ENCODE measurements at places on chromosomes 11 and 22.

GRCh38 chr22:44402196-44403111 lies 89.7 kb upstream of the SHISAL1 start:
- no peak for DNase-seq

GRCh38 chr11:28924004-28924403 lies 815.8 kb downstream of the METTL15 start:
- no peak for DNase-seq

DNA sequence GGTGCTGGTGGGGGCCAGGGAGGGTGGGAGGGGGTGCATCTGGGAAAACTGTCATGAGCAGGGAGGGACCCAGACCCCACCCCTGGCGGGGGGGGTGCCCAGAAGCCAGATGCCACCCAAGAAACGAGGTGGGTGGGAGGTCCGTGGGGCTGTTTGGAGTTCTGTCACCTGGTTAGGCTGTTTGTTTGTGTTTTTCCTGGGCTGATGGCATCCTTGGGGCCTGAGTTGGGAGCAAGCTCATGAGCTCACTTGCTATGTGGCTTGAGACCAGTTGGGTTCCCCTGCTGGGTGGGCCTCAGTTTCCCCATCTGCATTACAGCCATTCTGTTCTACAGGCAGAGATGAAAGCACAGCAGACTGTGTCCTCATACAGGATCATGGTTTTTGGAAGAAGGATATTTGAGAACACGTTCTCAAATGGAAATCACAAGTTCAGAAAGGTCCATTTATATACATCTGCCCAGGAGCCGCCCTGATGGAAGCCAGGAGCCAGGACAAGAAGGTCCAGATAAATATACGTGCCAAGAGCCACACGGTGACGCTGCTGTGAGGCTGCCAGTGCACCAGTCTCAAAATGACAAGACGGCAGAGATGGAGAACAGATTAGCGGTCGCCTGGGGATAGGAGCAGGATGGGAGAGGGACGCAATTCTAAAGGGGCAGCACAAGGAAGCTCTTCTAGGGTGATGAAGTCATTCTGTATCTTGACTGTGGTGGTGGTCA lies 312.9 kb downstream of the MN1 start:
- no peak for DNase-seq

DNA sequence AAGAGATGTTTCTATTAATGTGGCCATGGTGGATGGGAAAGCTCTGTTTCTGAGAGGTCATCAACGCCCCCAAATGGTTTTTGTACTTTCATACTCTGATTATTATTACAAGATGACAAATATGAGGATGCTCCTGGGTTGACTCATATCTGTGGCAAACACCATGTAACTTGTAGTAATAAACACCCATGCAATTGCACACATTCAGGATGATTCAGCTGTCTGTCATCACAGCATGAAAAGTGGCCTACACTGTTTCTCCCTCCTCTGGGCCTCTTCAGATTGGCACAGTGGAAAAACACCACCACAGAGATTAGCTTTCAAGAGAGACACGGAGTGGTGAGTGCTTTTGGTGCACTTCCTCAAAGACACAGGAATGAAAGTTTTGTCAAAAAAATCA lies 85.4 kb downstream of the MTNR1B start:
- DNase-seq: no peak

DNA sequence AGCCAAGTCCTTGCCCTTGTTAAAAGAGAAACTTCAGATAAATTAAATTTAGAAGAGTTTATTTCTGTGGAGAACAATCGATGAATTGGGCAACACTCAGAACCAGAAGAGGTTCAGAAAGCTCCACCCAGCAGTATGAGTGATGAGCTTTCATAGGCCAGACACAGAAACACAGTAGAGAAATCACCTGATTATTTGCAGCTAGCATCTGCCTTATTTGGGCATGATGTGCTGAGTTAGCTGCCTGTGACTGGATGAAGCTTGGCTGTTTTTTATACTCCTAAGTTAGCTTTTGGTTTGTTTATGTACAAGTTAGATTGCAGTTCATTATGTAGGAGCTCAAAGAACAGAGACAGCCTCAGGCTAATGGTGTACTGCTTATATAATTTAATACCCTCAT lies 269.5 kb upstream of the SESN3 start:
- no peak for DNase-seq

- DNase-seq: no peak
Measured at GRCh38 chr22:24460418-24461089, 33.2 kb downstream of the ADORA2A start.

DNA sequence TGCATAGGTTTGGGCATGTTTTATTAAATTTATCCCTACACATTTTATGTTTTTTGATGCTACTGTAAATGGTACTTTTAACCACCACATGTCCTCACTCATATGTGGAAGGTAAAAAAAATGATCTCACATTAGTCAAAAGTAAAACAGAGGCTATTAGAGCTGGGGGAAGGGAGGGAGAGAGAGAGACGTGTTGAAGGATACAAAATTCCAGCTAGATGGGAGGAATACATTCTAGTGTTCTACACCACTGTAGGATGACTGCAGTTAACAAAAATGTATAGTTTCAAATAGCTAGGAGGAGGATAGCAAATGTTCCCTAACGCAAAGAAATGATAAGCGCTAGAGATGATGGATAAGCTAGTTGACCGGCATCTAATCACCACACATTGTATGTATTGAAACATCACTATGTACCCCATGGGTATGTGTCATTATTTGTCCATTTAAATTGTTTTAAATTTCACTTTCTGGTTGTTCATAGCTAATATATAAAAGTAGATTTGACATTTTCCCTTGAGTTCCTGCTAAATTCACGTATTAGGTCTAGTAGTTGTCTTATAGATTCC lies 9.9 kb upstream of the GNB1L start:
- DNase-seq: no peak

GRCh38 chr11:8098879-8099278 lies 17.9 kb downstream of the TUB start:
- DNase-seq: no peak

GRCh38 chr11:111870522-111870885 lies 877 bp downstream of the ALG9 start:
- no peak for DNase-seq

GRCh38 chr11:35678471-35678870 lies 15.9 kb downstream of the TRIM44 start:
- no peak for DNase-seq

- no peak for DNase-seq
Measured at GRCh38 chr22:17797721-17798559, 23.7 kb upstream of the BID start.
